ENCODE measurements at places on chromosomes 6 and 20. TPM values are rescaled to one million over a fixed set of nuclear protein-coding genes. Genes with fewer than 3 reads are reported as not detected.

The DBNDD2 gene
- total RNA-seq = 7.3 TPM

The FERMT1 gene
- total RNA-seq = 5.7 TPM

The OR12D3 gene
- not detected for total RNA-seq

The RIN2 gene
- total RNA-seq = 10.6 TPM

GRCh38 chr20:7586481-7586880 lies 353.8 kb downstream of the HAO1 start:
- DNase-seq = no peak

DNA sequence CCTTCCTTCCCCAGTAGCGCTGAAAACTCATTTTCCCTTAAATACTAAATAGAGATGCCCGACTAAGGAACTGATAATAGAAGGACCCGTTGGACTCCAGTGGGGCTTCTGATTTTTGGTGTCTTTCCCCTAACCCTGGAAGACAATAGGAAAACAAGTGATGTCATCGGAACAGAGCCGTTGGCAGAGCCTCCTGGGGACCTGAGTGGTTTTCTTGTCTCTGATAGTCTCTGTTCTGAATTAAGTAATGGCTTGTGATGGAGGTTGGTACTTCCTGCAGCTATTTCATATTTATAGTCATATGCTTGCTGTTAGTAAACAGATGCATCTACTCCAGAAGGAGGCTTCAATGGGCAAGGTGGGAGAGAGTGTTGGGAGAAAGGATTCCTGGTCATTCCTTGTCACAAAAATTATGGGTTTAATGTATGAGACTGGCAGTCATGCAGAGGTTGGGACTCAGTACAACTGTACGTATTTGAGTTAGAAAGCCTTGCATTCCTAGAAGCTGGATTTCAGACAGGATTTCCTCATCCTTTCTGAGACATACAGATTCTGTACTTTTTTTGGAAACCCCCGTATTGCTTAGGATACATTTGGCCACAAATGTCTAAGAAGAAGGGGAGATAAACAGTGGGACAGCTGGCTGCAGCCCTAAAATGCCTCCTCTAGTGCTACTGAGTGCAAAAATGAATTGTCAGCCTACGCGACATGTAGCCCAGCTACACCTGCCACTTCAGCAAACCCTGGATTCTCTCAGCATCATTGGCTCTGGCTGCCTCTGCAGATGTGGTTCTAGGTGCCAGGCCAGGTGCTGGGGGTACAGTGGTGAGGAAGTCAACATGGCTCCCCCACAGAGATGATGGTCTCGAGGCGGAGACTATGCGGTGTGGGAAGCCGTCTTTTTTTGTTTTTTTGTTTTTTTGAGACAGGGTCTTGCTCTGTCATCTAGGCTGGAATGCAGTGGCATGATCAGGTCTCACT lies 38.1 kb downstream of the CDS2 start:
- no peak for DNase-seq

DNA sequence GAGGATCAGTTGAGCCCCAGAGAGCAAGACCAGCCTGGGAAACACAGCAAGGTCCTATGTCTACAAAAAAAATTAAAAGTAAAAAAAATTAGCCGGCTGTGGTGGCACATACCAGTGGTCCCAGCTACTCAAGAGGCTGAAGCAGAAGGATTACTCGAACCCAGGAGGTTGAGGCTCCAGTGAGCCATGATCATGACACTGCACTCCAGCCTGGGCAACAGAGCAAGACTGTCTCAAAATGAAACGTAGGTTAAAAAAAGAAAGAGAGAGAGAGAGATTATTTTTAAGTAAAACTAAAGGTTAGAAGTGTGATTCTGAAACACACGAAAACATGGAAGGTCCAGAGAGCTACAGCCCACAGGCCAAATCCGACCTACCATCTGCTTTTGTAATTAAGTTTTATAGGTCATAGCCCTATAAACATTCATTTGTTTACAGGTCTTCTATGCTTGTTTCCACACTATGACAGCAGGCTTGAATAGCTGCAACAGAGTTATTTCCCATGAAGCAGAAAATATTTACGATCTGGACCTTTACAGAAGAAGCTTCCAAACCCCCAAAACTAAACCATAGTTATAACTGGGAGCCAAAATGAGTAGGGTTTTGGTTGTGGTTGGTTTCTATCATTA lies 279.7 kb downstream of the GMDS start:
- no peak for DNase-seq

GRCh38 chr6:86203044-86203443 lies 560.4 kb upstream of the SYNCRIP start:
- DNase-seq = no peak

DNA sequence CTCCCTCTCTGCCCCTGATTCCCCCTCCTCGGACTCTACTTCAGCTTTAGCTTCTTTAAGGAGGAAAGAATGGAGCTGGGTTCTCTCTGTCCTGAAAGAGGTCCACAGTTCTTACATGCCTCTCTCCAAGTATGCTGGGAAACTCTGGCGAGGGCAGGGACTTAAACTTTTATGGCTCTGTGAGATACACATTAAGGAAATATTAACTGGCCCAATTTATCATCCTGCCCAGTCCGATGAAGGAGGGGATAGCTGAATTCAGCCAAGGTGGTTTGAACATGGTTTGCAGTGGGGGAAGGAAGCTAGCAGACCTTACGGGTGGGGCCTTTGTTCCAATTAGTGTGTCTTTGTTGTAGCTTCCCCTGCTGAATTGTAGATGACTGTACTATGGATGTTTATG lies 121.7 kb downstream of the EYA4 start:
- no peak for DNase-seq

- no peak for DNase-seq
Measured at GRCh38 chr6:38400101-38400500, 239.6 kb downstream of the BTBD9 start.

DNA sequence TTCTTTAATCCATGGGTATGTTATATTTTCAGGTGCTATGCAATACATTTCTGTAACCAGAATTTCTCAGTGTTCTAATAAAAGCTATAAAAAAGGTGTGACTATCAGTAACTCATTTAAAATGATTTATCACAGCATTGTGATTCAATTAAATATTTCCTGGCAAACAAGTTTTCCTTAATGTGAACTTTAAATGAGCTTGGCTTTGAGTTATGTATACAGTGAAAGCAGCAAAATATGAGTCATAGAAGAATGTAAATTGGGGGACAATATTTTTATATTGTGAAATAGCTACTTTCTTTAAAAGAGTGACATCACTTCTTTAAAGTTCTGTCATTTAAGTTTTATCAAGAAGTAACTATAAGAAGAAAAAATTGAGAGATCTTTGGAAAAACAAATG lies 484.9 kb upstream of the MAN1A1 start:
- no peak for DNase-seq

- no peak for DNase-seq
Measured at GRCh38 chr6:137434640-137435039, 59.6 kb downstream of the OLIG3 start.

DNA sequence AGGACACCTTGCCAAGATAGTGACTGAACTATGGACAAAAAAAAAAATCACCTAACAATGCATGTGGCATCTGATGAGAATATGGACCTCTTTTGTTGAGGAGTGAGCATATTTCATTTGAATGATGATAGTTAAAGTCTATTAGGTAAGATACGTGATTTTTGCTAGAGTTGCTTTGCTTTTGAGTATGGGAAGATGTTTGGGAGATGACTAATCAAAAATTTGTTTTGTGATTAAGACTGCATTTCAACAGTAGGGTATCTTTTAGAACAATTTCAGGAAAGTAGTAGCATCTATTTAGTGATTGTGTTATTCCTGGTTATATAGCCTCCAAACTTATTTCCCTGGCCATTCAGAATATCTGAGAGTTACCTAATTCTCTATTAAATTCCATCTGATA lies 878.6 kb upstream of the CITED2 start:
- no peak for DNase-seq

DNA sequence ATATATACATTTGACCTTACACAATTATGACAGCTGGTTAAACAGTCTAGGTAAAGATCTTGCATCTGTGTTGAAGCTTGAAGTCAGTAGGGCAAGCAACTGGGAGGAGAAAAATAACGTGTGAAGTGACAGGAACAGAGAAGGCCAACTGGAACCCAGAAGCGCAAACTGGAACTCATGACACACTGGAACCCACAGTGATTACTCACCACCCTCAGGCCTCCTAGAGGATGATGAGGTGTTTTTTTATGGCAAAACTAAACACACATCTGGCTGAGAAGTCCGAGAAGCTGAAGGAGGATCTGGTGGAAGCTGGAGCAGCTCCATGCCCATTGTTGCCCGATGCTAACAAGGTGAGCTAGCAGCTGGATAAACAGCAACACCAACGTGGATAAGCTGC lies 108.1 kb downstream of the TMEM200A start:
- no peak for DNase-seq

GRCh38 chr6:44122801-44123200 lies 4.5 kb downstream of the MRPL14 start:
- no peak for DNase-seq

DNA sequence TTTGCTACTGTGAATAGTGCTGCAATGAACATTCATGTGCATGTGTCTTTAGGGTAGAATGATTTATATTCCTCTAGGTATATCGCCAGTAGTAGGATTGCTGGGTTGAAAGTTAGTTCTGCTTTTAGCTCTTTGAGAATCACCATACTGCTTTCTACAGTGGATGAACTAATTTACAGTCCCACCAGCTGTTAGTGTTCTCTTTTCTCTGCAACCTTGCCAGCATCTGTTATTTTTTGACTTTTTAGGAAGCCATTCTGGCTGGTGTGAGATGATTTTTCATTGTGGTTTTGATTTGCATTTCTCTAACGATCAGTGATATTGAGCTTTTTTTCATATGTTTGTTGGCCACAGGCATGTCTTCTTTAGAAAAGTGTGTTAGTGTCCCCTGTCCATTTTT lies 40.0 kb downstream of the PLG start:
- no peak for DNase-seq

GRCh38 chr6:72064399-72064975 lies 178.1 kb downstream of the RIMS1 start:
- no peak for DNase-seq

DNA sequence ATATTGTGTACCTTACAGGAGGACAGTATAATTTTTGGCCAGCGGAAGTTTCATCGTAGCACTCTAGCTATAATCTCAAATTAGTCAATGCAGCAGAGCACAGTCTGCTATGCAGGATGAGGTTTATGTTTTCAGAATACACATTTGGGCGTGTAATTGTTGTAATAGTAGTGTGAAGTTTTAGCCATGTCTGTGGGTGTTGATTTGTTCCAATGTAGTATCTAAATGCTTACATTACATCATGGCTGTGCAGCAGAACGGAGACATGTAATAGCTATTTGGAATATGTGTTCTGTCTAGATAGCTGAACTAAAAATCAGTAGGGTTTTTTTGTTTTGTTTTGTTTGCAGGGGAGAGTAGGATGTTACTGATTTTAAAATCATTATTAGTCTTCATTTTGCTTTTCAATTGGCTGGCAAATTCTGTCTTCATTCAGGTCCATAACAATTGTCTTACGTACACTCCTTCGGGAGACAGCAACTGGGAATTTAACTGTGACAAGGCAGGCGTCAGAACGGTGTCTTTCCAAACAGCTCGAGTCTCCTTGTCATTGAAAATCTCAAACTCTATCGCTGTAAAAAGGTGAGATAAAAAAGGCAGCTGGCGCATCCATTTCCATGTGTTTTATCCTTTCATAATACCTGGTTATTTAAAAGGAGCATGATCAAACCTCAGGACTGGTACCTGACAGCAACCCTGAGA lies 65.1 kb upstream of the CDH4 start:
- no peak for DNase-seq

GRCh38 chr6:79450984-79451383 lies 86.2 kb downstream of the LCA5 start:
- DNase-seq = no peak

DNA sequence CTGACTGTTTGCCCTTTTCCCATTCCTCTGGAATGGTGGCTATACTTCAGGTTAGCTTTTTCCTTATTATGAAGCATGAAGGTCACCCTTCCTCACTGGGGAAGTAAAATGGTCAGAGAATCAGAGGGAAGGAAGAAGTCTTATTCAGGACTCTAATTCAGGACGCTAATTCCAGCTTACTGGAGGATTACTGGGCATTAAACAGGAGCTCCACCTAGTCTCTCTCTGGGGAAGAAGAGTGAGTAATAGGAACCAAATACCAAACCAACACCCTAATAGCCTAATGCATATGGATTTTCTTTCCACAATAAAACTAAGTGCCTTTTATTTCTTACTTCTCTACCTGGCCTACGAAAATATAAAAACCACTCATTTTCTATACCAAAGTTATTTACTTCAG lies 10.1 kb downstream of the CRISP1 start:
- no peak for DNase-seq
